ENCODE measurements at places on chromosomes 11 and 22.

GRCh38 chr22:22946131-22946530 lies 58.5 kb downstream of the IGLL5 start:
- no peak for DNase-seq

- no peak for DNase-seq
These were observed 70.3 kb downstream of the MAML2 start for GRCh38 chr11:96272529-96273222.

DNA sequence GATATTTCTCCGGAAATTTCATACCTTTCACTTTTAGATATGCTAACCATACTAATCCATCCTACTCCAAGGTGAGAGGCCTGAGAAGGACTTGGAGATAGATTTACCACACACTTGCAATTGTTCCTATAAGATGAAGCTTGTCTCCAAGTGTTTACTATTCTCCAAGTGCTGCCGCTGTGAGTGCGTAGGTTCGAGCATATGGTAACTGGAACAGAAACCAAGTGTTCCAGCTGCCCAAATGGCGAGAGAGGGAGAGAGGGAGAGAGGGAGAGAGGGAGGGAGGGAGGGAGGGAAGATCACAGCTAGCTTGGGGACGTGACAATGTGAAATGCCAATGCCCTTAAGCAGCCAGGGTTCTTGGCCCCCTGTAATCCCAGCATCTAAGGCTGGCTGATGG lies 21.5 kb downstream of the ASCC2 start:
- DNase-seq, result no peak

DNA sequence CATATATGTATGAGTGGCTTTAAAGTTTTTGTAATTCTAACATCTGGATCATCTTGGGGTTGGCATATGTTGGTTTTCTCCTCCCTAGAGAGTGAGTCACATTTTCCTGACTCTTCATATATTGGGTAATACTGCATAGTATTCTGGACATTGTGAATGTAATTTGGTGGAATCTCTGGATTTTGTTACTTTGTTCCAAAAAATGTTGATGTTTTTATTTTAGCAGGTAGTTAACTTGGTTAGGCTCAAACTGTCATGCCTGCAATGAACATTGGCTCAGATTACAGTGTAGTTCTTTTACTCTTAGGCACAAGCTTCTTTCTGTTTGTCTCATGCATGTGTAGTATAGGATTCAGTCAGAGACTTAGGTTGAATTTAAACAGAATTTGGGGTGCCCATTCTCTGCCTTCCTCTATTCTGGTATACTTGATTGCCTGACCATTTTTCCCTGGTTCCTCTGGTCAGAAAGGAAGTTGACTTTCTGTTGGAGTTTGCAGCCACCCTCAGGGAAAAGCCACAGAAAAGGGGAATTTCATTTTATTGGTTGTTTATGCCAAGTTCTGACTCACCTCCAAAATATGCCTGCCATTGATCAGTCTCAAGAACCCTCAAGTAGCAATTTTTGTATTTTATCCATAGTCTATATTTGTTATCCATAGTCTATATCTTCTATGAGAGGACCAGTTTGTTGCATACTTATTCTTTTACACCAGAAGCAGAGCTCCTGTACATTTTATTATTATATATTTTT lies 151.7 kb downstream of the UVRAG start:
- DNase-seq, result peak; percentile 76

- DNase-seq, result no peak
These were observed 91.5 kb downstream of the NECTIN1 start for GRCh38 chr11:119637481-119637880.

DNA sequence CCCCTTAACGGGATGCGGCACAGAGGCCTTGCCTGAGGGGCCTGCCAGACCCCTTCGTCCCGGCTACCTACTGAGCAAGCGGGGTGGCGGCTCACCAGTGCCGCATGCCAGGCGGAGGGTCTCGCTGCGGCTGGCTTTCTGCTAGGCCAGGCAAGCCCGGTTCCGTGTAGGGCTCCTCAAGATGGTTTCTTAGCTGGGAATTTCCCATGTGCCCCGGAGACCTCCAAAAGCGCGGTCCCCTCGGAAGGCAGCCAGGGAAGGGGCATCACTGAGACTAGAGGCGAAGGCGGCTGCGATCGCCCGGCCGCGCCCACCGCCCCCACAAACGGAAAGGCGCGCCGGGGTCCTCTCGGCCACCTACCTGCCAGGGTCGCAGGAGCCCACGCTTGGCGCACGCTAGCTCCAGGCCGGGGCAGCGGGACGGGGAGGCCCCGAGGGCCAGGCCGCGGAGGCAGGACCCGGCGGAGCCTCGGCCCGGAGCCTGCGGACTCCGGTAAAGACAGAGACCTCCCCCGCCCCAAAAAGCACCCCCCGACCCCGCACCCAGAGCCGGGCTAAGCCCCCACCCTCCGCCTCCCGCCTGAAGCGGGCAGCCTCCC lies 23.8 kb downstream of the MICAL3 start:
- no peak for DNase-seq

DNA sequence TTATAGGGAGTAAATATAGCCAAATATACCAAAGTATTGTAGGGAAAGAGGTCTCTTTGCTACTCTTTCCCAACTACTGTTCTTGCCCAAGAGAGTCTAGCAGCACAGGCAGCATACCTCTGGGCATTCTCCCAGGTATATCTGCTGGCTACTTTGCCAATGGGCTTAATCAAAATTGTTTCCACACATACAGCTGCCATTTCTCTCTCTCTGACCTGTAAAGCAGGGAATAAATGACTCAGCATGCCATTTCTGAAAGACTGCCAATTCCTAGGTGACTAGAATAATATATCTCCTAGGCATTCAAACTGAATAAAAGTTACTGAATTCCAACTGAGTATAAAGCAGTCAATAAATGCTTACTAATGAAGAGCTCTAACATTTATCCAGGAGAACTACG lies 44.6 kb downstream of the RDX start:
- peak; percentile 21 for DNase-seq

- no peak for DNase-seq
These were observed 15.9 kb downstream of the TRIM29 start for GRCh38 chr11:120121914-120122473.

GRCh38 chr11:92594251-92594650 lies 369.6 kb downstream of the FAT3 start:
- DNase-seq, result no peak

DNA sequence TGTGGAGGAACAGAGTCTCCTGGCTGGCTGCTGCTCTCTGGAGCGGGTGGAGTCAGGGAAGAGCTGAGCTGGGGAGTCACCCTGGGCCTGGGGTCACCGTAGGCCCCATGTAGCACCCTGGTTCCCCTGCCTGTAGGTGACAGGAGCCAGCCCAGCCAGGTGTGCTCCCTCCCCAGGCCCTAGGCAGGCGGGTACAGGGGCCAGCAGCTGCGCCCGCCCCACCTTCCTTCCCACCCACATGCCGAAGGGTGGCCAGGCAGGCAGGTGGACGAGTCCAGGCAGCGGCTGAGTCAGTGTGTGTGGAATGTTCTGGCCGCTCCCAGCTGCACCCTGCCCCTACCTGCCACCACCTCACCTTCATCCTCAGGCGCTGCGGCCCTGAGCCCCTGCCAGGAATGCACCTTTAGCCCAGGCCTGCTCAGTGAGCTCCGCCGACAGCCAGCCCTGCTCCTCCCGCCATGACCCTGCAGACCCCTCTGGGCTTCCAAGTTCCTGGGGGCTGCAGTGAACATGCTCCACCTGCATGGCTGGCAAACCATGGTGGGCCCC lies 654 bp upstream of the SYT8 start:
- DNase-seq, result no peak

GRCh38 chr22:44158816-44159215 lies 21.9 kb upstream of the PARVG start:
- DNase-seq, result no peak

- DNase-seq, result no peak
These were observed 7.3 kb upstream of the FDX1 start for GRCh38 chr11:110422306-110422905.

GRCh38 chr11:112797648-112798293 lies 163.4 kb upstream of the NCAM1 start:
- no peak for DNase-seq

DNA sequence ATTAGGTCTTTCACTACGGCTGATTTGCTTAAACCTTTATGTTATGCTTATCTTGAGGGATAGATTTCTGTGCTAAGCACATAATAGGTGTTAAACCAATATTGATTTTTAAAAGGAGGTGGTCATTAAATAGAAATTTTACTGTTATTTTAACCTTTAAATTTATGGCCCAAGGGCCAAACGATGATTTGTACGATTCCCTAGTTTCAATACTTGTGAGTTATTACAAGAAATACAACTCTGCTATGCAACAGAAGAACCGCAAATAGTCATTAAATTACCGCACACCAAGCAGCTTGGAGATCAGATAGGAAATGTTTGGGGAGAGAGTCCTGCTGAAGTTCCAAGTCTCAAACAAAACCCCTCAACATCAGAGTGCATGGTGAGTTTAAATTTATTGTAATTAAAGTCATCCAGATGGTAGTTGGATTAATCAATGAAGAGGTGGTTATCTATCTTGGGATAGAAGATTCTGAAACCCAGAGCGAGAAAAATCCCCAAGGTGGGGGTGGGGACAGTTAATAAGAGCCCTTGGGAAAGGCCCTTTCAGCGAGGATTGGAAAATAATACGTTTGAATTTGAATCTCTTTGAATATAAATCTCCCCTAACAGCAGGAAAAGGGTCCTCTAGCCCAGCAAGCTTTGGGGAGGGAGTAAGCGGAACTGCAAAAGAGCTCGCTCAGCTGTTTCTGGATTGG lies 805 bp upstream of the QSER1 start:
- no peak for DNase-seq

- DNase-seq, result no peak
These were observed 46.2 kb upstream of the YWHAH start for GRCh38 chr22:31897842-31898805.

DNA sequence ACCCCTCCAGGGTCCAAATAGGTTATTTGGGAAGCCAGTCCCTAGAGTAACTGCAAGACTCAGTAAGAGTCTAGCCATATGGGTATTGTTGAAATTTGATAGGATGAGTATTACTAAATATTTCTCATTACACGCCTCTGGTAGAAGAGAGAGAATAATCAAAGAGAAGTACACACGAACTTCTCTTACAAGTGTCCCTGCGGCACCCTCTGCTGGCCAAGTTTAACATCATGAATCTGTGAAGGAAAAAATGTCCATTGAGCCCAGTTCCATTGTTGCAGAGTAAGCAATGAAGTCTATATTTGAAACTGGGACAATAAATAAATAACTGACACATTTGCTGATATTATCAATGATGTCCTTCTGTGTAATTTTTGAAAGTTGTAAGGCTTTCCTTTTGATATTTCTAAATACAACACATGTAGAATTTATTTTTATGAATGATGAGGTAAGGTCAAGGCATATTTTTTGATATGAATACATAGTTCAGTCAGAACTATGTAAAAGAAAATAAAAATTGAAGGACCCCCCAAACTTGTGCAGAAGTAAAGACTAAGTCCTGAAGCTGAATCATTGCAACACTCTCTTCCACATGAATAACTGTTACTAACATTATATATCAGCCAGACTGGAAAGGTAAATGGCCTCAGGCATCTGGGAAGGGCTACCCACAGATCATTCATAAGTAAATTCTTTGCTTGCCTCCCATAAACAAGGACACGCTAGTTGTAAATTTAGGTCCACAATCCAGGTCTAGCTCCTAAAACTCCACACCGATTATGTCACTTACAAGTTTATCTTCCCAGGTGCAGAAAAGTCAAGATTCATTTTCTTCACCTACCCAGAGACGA lies 10.0 kb downstream of the OR51L1 start:
- no peak for DNase-seq

- no peak for DNase-seq
These were observed 130.3 kb downstream of the MICAL2 start for GRCh38 chr11:12240677-12241076.

DNA sequence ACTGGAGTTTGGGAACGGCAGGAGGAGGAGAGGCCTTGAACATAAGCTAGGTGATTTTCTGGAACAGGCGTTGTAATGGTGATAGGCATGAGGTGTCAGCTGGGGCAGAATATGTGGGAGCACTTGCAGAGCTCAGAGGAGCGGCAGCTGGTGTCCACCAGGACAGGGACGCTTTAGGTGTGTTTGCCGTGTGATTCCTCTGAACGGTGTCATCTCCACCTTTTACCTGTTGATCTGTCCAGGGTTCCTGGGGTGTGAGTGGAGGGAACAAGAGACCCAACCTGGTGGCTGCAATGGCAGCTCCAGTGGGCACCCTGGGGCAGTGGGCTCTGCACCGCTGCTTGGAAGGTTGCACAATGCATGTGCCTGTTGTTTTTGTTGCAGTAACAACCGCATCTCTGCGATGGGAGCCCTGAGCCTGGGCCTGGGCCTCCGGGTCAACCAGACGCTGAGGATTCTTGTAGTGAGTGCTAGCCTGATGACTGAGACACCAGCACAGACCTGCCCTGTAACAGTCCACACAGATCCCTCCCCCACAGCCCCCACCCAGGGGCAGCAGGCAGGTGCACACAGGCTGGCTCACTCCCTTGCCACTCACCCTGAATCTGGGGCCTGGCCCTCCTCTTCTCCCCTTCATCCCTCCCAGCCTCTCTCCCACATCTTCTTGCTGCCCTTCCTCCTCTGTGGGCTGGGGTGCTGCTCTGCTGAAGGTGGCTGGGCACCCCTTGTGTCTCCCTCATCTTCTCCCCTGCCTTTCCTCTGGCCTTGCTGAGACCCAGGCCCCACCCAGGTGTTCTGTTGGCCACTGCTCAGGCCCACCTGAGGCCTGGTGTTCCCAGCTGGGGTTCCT lies 9.2 kb downstream of the LRRC74B start:
- DNase-seq, result no peak

DNA sequence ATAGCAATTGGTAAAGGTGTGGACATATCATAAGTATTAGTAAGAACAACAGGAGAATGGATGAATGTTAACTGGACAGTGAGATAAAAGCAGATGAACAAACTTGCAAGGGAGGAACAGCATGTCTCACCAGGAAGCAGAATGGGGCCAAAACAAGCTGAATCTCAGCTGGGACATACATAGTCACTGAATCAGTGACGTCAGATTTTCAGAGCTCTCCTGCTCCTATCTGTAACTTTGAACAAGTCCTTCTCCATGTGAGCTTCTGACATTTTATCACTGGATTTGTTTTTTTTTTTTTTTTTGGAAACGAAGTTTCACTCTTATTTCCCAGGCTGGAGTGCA lies 118.7 kb downstream of the BBOX1 start:
- DNase-seq, result no peak

DNA sequence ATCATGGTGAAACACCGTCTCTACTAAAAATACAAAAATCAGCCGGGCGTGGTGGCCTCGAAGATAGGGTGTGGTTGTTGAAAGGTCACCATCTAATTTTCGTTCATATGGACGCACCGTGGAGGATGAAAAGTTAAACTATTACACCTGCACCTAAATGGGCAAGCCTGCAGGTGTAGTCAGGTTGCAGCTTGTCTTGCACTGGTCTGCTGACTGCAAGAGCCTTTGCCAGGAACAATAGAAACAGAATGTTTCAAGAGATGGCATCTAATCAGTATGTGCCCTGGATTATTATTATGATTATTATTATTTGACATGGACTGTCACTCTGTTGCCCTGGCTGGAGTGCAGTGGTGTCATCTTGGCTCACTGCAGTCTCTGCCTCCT lies 908 bp downstream of the NADSYN1 start:
- no peak for DNase-seq

- DNase-seq, result no peak
These were observed 1.2 kb downstream of the KLHL35 start for GRCh38 chr11:75431533-75432525.

- no peak for DNase-seq
These were observed 4.3 kb downstream of the LRFN4 start for GRCh38 chr11:66861038-66861773.

GRCh38 chr11:6656936-6657335 lies 1.3 kb upstream of the DCHS1 start:
- DNase-seq, result no peak
